RWPE2 (cell line): ENCODE measurements at places on chromosomes 11 and 22.

DNA sequence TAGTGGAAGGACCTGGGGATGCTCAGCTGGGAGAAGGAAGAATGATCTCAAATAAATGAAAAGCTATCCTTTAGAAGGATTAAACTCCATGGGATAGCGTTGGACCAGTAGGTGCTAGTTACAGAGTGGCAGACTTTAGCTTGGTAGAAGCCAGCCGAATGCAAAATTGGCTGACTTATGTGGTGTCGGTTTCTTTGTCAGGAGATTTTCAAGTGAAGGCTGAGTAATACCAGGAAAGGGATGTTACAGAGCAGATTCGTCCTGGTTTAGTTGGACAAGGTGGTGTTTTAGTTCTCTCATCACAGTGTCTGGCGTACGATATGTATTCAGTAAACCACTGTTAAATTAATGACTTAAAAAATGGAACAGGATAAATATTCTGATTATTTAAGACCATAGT lies 26.0 kb downstream of the FDX1 start:
- H3K27me3 ChIP-seq, result no peaks in the 10 kb centered on the region
- no peak overlapping the region for H3K4me3 ChIP-seq
- no peaks in the 10 kb centered on the region for H3K4me1 ChIP-seq

DNA sequence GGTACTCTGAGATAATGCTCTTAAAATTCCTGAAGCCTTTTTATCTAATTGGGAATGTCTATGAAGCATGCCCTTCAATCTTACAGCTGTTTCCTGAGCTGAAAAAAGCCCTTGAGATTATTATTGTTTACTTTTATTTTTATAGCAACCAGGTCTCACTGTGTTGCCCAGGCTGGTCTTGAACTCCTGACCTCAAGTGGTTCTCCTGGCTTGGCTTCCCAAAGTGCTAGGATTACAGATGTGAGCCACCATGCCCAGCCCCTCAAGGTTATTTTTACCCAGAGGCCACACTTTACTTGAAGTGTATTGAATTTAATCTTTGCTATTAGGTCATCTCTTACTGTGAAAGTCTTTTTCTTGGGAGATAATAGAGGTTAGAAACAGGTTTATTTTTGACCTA lies 7.0 kb upstream of the SWAP70 start:
- no peak overlapping the region for H3K4me3 ChIP-seq
- H3K4me1 ChIP-seq, result no peaks in the 10 kb centered on the region
- H3K27me3 ChIP-seq, result no peaks in the 10 kb centered on the region
- no peak for DNase-seq
- no peak overlapping the region for H3K27ac ChIP-seq

DNA sequence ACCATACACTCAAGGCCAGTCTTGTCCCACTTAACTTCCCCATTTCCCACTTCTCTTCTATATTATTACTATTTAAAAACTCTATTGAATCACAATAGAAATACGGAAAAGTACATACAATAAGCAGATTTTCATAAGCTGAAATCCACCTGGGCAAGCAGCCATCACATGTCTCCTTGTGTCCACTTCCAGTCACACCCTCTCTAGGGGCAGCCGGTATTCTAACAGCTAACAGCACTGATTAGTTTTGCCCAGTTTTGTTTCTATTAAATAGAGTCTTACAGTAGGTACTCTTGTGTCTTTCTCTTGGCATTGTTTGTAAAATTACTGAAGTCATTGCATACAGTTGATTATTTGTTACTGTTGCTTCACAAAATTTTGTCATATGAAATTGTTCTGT lies 37.8 kb downstream of the PPP6R3 start:
- no peaks in the 10 kb centered on the region for H3K27me3 ChIP-seq
- no peak overlapping the region for H3K27ac ChIP-seq
- no peak overlapping the region for H3K4me3 ChIP-seq
- DNase-seq, result no peak
- no peaks in the 10 kb centered on the region for H3K36me3 ChIP-seq

DNA sequence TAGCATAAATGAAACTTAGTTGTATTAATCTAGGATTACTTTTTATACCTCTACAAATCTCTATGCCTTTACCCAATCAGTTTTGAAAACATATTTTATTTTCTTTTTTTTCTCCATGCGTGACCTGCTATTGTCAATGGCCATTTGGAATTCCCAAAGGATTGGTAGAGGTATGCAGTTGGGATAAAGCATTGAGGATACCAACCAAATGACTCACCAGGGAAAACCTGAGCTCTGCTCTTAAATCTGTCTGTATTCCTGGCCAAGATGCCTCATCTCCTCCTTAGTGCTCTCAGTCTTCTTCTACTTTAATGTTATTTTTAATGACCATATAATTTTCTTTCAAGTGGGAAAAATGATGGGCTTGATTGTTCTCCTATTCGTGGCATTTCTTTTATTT lies 61.9 kb downstream of the EHF start:
- peak overlapping the region; percentile 33 for H3K27ac ChIP-seq
- H3K27me3 ChIP-seq, result no peaks in the 10 kb centered on the region
- no peak overlapping the region for H3K4me3 ChIP-seq
- H3K4me1 ChIP-seq, result peaks cover 44% of the 10 kb centered on the region

GRCh38 chr11:72014761-72015320 lies 16.1 kb downstream of the IL18BP start:
- no peaks in the 10 kb centered on the region for H3K4me1 ChIP-seq
- H3K27me3 ChIP-seq, result no peaks in the 10 kb centered on the region
- H3K36me3 ChIP-seq, result peaks cover 98% of the 10 kb centered on the region
- no peak for DNase-seq

DNA sequence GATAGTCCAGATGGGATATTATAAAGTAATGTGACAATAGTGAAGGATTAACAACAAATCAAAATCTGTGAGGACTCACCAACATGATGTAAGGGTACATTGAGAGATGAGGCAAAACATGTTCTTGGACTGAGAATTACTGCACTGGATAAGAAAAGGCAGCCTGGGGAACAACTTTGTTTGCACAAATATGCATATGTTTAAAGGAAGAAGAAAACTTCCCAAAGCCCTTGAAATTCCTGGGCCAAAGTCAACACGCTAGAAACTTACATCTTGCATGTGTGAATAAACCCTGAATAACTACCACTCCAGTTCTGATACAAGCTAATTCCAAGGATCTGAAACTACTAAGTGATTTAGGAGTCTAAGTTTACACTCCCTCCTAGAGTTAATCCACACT lies 1.1 kb downstream of the OR52A5 start:
- no peak for DNase-seq
- no peak overlapping the region for H3K4me3 ChIP-seq
- no peak overlapping the region for H3K27ac ChIP-seq
- no peaks in the 10 kb centered on the region for H3K36me3 ChIP-seq
